Left lung (tissue), 14 donors: ENCODE measurements at places on chromosomes 11 and 22. TPM values are rescaled to one million over a fixed set of nuclear protein-coding genes. Genes with fewer than 3 reads are reported as not detected.

Gene TMEM45B
- total RNA-seq: 24.3 TPM

DNA sequence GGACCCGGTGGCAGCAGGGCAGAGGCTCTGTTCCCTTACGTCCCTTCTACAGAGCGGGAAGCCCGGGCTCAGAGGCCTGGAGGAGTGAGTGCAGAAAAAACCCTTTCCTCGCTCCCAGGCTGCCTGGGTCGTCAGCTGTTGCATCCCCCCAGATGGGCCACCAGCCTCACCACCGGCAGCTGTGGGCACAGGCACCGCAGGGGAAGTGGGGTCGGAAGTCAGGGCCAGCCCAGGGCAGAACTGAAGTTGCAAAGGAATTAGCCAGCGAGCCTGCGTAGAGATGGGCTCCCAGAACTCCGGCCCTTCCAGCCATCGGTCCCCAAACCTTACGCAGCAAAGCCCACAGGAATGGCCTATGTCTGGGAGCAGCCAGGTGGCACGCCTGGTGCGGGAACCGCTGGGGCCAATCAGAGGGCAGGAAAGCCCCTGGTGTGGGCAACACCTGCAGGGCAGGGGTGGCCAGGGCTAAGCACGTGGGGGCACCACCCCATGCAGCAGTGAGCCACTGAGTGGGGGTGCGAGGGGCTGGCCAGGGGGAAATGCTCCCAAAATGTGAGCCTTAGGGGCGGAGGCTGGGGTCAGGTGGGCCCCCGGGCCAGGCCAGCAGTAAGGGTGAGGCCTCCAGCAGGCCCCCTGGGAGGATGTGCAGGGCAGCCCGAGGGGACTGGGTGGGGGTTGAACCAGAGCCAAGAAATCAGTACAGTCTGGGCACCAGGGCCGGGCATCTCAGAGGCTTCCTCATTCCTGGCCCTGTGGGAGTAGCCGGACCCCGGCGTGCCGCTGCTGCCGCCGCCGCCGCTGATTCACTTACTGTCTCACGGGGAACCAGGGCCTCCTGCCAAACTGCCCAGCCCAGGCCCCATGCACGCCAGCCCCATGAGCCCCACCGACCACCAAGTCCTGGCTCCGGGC lies 58.2 kb downstream of the WNT7B start:
- no peaks in the 10 kb centered on the region for H3K36me3 ChIP-seq
- peaks cover under 1% of the 10 kb centered on the region for H3K4me1 ChIP-seq
- H3K27ac ChIP-seq: no peak overlapping the region
- no peak for DNase-seq

DNA sequence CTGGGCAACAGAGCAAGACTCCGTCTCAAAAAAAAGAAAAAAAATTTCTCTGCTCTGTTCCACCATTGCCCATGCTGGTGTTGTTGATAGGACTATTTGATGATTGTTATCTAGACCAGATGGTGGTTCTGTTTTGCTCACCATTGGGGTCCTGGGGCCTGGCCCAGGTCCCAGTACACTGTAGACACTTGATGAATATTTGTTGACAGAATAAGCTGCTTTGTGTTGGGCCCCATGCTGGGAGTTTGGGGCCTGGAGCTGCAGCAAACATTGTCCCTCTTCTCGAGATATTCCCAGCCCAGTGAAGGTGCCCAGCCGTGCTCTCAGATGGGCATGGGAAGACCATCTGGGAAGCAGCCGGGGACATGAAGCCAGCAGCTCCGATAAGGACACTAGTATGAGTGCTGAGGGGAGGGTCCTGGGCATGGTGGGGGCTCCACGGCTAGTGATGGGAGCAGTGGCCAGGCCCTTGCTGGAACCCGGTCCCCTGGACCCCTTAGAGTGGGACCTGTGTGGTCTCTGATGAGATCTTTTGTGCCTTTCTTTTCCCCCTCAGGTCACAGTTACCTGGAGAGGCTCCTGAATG lies 13.6 kb downstream of the INCENP start:
- H3K27ac ChIP-seq: no peak overlapping the region
- no peaks in the 10 kb centered on the region for H3K27me3 ChIP-seq
- peaks cover 83% of the 10 kb centered on the region for H3K36me3 ChIP-seq
- DNase-seq: no peak
- H3K4me1 ChIP-seq: no peaks in the 10 kb centered on the region
- no peak overlapping the region for H3K4me3 ChIP-seq

GRCh38 chr11:47056261-47056915 lies 119.8 kb downstream of the CSTPP1 start:
- no peak overlapping the region for H3K4me3 ChIP-seq
- H3K27me3 ChIP-seq: no peaks in the 10 kb centered on the region
- no peak for DNase-seq
- H3K27ac ChIP-seq: no peak overlapping the region
- no peaks in the 10 kb centered on the region for H3K36me3 ChIP-seq
- H3K4me1 ChIP-seq: no peaks in the 10 kb centered on the region

GRCh38 chr11:1560649-1561251 lies 11.3 kb downstream of the DUSP8 start:
- no peak overlapping the region for H3K27ac ChIP-seq
- H3K4me3 ChIP-seq: no peak overlapping the region
- H3K27me3 ChIP-seq: no peaks in the 10 kb centered on the region
- peaks cover 12% of the 10 kb centered on the region for H3K4me1 ChIP-seq
- no peak for DNase-seq

Gene KRTAP5-4
- not detected for total RNA-seq

Gene GGTLC2
- total RNA-seq: 0.47 TPM

DNA sequence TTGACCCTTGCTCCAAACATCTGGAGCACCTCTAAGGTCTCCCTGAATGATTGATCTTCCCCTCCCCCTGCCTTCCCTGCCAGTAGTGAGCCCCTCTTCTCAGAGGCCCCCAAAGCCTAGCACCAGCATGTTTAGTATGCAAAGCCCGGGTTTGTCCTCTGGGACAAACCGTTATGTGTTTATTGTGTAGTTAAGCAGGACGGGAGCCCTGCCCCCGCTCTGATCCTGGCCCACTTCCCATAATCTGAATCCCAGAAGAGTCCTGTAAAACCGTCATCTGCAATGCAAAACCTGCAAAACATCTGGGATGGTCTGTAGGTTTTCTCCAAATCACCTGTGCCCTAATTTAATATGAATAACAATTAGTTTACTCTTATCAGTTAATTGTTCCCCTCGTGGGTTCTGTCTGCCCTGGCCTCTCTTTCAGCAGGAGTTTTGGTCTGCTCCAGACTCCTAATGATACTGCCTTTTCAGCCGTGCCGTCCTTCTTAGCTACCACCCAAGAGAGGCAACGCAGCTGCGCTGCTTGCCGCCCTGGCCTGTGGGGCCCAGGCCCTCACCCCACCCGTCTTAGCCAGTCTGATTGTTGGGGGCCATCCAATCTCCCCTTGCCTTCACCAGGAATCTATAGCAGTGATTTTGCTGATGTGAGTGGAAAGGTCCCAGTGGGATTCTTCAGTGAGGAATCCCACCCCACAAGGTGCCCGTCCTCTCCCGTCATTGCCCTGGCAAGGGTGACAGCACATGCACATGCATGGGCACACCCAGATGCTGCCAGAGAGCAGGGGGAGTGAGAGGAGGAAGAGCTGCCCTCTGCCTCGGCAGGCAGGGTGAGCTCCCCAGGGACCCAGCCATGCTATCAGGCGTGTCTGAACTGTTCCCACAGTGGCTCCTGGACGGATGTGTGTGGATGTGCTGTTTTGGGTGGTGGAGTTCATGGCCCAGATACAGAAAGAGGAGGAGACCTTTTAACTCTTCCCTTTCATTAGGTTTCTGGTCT lies 3.0 kb upstream of the B3GAT1 start:
- H3K36me3 ChIP-seq: no peaks in the 10 kb centered on the region
- peaks cover 28% of the 10 kb centered on the region for H3K27me3 ChIP-seq
- H3K27ac ChIP-seq: no peak overlapping the region
- no peak for DNase-seq
- no peak overlapping the region for H3K4me3 ChIP-seq
- no peaks in the 10 kb centered on the region for H3K4me1 ChIP-seq

DNA sequence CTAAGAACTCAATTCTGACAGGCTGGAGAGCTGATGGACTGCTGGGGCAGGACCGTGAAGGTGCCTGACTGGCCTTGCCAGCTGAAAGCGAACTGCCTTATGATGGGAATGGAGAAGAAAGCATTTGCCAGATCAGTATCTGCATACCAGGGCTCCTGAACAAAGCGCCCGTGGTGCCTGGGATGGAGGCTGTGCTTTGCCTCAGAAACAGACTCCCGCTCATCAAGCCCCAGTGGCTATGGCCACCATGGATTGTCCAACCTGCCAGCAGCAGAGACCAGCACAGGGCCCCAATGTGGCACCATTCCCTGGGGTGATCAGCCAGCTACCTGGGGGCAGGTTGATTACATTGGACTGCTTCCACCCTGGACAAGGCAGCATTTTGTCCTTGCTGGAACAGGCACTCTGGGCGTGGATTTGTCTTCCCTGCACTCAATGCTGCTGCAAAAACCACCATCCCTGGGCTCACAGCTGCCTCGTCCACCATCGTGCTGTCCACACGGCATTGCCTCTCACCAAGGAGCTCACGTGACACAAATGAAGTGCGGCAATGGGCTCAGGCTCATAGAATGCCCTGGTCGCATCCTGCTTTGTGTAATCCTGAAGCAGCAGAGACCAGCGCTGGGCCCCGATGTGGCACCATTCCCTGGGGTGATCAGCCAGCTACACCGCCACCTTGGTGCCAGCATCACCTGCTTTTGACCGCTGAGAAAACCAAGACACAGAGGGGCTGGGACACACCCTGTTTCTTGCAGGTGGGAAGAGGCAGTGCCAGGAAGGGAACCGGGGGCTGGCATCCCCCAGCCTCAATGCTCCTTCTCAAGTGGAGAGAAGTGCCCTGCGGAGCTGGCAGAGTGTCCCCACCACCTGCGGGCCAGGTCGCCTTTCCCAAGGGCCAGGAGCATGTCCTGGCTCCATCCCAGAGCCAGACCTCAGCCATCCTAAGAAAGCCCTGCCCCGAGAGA lies 1367.5 kb downstream of the BRD1 start:
- no peak overlapping the region for H3K27ac ChIP-seq
- H3K36me3 ChIP-seq: no peaks in the 10 kb centered on the region
- H3K27me3 ChIP-seq: peaks cover 20% of the 10 kb centered on the region
- H3K4me1 ChIP-seq: no peaks in the 10 kb centered on the region

DNA sequence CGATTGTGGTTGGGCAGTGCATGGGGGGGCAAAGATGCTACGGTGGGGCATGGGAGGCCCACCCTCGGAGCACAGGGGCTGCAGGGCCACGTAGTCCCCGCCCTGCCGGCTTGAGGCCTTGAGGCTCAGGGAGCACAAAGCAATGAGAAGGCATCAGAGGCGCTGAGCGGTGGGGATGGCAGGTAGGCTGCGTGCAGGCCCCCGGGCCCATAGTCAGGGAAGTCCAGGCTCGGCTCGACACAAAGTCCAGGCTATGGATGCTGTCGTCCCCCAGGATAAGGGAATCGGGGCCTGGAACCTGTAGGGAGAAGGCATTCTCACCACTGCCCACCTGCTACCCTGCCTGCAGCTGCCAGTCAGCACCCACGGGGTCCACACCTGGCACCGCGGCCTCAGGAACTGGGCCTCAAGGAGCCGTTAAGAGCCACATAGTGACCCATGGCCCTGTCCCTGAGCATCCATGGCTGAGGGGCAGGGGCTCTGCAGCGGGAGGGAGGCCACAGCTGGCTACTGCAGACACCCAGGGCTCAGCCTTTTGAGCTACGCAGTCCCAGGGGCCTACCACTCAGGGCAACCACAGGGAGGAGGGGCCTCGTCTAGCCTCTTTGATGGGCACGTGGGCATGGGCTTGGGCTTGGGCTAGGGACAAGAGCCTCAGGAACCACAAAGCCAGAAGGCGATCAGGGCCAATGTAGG lies 179.7 kb downstream of the IGLL1 start:
- no peak overlapping the region for H3K27ac ChIP-seq
- no peak for DNase-seq
- peaks cover 4% of the 10 kb centered on the region for H3K4me1 ChIP-seq
- H3K4me3 ChIP-seq: no peak overlapping the region
- no peaks in the 10 kb centered on the region for H3K36me3 ChIP-seq

- no peaks in the 10 kb centered on the region for H3K27me3 ChIP-seq
- no peaks in the 10 kb centered on the region for H3K36me3 ChIP-seq
- peak within 1 kb of the TSS; percentile 58 for H3K4me3 ChIP-seq
- peak; percentile 60 for DNase-seq
- H3K27ac ChIP-seq: peak within 1 kb of the TSS; percentile 41
These were observed at the start of gene EMID1 for GRCh38 chr22:29205594-29206371. Gene EMID1 (plus strand): TSS chr22:29205896. CDS start chr22:29206039, 143 bp downstream.

- peak; percentile 20 for DNase-seq
- H3K4me1 ChIP-seq: no peaks in the 10 kb centered on the region
These were observed 421 bp upstream of the PRR33 start for GRCh38 chr11:1892116-1892515.

- H3K27me3 ChIP-seq: no peaks in the 10 kb centered on the region
- peaks cover 44% of the 10 kb centered on the region for H3K36me3 ChIP-seq
- peaks cover 5% of the 10 kb centered on the region for H3K4me1 ChIP-seq
- no peak overlapping the region for H3K27ac ChIP-seq
- DNase-seq: no peak
These were observed 20.9 kb downstream of the EMSY start for GRCh38 chr11:76465701-76466100.

DNA sequence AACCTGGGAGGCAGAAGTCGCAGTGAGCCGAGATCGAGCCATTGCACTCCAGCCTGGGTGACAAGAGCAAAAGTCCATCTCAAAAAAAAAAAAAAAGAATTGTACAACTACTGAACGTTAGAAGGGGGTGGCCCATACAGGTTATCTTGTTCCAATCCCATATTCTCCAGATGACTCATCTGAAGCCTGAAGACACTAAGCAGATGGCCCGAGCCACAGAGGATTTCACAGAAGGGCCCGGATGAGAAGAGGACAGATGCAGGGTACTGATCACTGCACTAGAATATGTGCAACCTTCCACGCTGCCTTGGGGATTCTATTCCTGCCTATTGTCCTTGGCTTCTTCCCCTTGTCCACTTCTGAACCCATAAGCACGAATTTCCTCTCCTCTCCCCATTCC lies 70.9 kb upstream of the UBASH3B start:
- no peaks in the 10 kb centered on the region for H3K36me3 ChIP-seq
- H3K4me1 ChIP-seq: peaks cover 6% of the 10 kb centered on the region
- no peak for DNase-seq
- no peaks in the 10 kb centered on the region for H3K27me3 ChIP-seq
- no peak overlapping the region for H3K4me3 ChIP-seq

Gene SLC25A18
- 0.26 TPM for total RNA-seq

GRCh38 chr22:24994070-24994763 lies 41.7 kb downstream of the KIAA1671 start:
- H3K27ac ChIP-seq: no peak overlapping the region
- H3K4me3 ChIP-seq: no peak overlapping the region
- no peak for DNase-seq
- H3K4me1 ChIP-seq: peaks cover 26% of the 10 kb centered on the region

GRCh38 chr11:83566950-83567349 lies 280.8 kb upstream of the CCDC90B start:
- H3K4me1 ChIP-seq: no peaks in the 10 kb centered on the region
- DNase-seq: no peak
- H3K36me3 ChIP-seq: no peaks in the 10 kb centered on the region
- H3K27ac ChIP-seq: no peak overlapping the region
